ENCODE measurements at places on chromosomes 7 and 10. TPM values are rescaled to one million over a fixed set of nuclear protein-coding genes. Genes with fewer than 3 reads are reported as not detected.

The SPDYE1 gene
- total RNA-seq = not detected

The MNX1 gene
- 0.11 TPM for total RNA-seq

The SLC26A5 gene
- total RNA-seq = 0.42 TPM

The GPC2 gene
- 1.9 TPM for total RNA-seq

The PIK3AP1 gene
- total RNA-seq = 20.3 TPM

The ARHGAP22 gene
- 2.1 TPM for total RNA-seq

The HOXA5 gene
- 71.5 TPM for total RNA-seq
